ENCODE measurements at places on chromosomes 12 and 14.

GRCh38 chr14:91424813-91425530 lies 7.4 kb upstream of the CCDC88C start:
- no peak for DNase-seq

DNA sequence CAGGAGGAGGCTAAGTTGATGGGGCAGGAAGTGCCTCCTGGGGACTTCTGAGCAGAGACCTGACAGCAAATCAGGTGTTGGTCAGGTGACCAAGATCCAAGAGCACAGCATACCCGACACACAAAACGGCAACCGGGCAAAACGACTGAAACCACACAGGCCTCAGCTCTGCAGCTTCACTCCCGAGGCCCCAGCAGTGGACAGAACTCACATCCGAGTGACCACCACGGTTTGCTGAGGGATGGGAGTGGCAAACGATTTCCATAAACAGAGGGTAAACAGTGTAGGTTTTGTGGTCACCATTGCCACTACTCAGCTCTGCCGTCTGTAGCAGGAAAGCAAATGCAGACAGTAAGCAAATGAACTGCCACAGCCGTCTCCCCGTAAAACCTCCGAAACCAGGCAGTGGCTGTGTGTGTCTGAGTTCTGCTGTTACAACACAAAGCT lies 14.4 kb downstream of the CHFR start:
- no peak for DNase-seq

DNA sequence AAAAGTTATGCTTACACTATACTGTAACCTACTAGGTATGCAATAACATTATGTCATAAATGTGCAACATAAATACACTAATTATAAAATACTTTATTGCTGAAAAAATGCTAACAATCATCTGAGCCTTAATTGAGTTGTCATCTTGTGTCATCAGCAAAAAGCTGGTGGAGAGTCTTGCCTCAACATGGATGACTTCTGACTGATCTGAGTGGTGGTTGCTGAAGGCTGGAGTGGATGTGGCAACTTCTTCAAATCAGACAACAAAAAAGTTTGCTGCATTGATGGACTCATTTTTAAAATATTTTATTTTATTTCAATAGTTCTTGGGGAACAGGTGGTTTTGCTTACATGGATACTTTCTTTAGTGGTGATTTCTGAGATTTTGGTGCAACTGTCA lies 93.9 kb upstream of the AMN1 start:
- DNase-seq = no peak

DNA sequence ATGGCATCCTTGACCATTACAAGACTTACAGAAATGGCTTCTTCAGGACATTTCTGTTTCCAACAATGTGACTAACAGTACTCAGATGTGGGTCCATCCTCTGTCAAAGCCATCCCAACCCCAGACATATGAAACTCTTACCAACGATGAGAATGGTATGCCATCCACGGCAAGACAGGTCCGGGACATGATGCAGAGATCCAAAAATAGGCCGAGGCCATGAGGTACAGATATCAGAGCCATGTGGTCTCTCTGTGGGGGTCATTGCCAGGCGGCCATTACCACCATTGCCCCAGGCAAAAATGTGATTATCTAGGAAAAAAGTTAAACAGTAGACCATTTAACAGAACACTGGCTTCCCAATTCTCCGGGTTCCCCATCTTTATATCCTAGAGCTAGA lies 27.5 kb downstream of the ZC2HC1C start:
- no peak for DNase-seq

DNA sequence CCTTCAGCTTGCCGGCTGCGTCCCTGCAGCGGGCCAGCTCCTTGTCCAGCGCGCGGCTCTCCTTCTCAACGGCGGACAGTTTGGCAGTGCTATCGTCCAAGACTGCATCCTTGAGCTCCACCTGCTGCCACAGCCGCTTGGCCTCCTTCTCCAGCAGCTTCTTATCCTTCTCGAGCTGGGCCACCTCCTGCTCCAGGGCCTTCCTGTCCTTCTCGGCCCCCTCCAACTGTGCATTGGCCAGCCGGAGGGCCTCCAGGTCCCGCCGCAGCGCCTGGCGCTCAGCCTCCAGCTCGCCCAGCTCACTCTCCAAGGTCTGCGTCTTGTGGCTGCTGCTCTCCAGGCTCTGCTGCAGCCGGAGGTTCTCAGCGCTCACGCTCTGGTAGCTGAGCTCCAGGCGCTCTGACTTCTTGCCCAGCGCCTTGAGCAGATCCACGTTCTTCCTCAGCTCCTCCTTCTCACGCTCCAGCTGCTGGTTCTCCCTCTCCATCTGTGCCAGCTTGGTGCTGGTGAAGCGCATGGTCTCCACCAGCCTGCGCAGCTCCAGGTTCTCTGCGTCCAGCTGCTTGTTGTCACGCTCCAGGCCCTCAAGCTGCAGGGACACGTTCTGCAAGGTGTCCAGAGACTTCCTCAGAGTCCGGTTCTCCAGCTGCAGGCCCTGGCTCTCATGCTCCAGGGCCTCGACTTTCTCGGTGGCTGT lies 68.8 kb upstream of the GPR68 start:
- DNase-seq = no peak

DNA sequence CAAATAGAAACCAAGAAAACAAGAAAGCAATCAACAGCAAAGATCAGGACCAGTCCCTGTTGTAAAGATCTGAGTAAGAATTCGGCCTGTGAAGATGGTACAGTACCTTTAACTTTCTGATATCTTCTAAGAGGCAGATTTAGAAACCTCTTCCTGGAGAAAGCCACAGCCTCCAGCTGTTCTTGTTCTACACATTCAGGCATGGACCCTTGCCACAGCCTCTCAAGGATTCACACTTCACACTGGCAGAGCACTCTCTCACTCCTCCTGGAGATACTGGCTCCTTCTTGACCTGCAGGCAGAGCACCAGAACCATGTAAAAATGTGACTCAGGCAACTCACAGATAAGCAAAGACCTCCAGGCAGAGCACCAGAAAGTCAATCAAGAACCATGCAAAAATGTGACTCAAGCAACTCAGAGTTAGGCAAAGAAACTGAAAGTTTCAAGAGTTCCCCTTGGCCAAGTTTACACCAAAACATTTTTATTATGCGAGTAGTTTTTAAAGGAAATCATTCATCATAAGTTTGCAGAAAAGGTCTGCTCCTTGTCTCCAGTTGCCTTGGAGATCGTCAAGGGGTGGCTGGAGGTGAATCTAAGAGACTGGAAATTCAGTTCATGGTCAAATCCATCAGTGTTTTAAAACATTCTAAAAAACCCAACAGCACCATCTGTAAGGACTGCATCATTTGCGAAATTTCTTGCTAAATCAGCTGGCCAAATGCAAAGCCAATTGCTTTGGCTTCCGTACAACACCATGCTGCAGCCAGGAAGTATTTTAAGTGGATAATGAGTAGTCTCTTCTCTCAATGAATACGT lies 119.3 kb upstream of the MDM1 start:
- DNase-seq = no peak

- no peak for DNase-seq
Measured at GRCh38 chr12:115135800-115136211, 451.8 kb upstream of the TBX3 start.

- no peak for DNase-seq
Measured at GRCh38 chr12:131720921-131721320, 10.0 kb downstream of the SFSWAP start.

DNA sequence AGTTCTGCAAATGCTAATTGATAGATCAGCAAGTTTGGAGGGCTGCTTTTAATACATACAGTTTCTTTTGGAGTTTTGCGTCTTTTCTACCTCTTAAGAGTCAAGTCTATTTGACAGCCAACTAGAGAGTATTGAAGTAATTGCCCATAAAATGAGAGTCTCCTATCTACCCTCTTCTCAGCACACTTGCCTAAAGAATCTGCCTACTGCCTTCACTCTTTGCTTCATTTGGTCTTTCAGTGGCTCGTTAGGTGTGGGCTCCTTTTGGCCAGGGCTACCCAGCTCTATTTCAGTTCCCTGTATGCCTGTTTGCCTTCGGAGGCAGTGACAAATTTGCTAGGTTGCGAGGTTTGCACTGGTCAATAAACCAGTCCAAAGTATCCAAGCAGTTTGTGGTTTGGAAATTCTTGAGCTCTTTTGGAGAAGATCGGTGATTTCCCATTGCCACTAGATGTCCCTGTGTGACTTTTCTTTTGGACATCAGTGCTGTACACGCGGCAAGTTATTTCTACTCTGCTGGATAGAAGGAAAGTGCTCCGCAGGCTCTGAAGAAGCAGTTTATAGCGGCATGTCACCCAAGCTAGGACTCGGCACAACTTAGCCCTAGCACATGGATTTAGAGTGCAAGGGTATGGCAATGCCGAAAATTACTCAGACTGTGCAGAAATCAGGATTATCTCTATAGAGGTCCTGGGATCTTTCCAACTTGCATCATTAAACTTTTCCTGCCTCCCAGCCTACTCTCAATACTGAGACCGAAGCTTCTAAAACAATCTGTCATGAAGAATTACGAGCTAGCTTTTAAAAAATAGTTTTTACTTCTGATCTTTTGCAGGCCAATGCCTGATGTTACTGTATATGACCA lies 38.6 kb downstream of the MGST1 start:
- DNase-seq = no peak

DNA sequence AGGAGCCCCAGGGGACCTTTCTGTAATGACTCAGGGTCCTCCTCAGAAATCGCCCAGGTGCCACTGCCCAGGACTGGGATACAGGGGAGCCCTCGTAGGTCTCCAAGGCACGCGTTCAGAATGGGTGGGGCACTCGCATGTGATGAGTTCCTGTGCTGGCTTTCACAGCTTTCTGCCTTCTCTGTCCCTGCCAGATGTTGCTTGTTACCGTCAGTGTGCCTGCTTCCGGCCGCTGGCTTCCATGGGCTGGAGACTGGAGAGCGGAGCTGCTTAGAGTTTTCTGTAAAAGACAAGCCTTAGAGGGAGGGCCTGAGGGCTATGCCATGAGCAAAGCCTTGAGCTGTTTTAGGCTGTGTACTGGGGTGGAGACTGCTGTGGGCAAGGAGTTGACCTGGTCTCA lies 75.0 kb upstream of the SLC24A4 start:
- DNase-seq = no peak

- DNase-seq = no peak
Measured at GRCh38 chr12:67523538-67523937, 125.0 kb upstream of the DYRK2 start.

GRCh38 chr14:67357969-67358354 lies 1.6 kb downstream of the ATP6V1D start:
- DNase-seq = no peak

DNA sequence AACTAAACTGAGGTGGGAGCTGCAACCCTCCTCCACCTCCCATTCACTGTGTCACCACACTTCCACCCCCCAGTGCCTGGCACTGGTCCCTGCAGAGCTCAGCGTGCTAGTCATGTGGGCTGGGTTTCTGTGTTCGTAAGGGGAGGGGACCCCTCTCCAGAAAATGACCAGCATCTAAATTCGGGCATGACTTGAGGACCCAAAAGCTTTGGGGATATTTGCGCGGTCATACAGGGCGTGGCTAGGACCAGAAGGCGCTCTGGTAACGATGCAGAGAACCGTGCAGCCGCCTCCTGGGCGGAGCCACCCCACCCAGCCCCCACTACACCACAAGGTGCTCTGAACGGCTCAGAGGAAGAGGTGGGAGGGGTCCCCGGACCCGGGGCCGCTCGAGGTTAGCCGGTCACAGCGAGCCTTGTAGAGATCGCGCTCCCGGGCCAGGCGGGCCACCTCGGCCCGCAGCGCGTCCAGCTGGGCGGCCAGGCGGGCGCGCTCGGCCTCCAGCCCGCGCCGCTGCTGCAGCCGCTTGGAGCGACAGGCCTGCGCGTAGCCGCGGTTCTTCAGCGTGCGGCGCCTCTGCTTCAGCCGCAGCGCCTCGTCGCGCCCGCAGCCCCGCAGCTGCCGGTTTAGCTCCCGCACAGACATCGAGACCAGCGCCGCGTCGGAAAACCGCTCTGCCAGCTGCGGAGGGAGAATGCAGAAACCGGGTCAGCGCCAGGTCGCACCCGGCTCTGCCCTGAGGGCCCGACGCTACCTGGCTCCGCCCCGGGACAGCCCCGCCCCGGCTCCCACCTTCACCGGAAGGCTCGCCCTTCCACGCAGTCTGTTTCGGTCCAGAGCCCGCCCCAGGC lies 9.8 kb downstream of the CPNE6 start:
- DNase-seq = no peak

- no peak for DNase-seq
Measured at GRCh38 chr14:87102811-87103378, 890.1 kb downstream of the GALC start.

DNA sequence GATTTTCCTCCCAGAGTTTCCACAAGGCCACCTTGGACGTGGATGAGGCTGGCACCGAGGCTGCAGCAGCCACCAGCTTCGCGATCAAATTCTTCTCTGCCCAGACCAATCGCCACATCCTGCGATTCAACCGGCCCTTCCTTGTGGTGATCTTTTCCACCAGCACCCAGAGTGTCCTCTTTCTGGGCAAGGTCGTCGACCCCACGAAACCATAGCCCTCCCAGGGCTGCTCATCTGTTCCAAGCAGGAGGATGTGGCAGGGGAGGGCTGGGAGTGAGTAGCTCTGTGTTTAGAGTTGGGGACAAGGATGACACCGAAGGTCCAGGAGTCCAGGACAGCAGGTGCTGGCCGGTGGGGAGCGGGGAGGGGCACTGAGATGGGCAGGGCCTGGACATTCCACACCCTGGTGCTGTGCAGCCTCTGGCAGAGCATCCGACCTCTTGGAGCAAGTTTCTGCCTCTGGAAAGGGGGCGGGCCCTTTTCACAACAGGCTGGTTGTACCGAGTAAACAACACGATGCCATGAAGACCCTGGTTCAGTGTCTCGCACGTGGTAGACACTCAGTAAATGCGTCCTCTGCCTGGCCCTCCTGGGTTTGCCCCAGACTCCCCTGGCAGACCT lies 8.2 kb downstream of the SERPINA4 start:
- DNase-seq = no peak

GRCh38 chr14:21911877-21912276 lies 238.3 kb upstream of the OR4E1 start:
- DNase-seq = no peak

DNA sequence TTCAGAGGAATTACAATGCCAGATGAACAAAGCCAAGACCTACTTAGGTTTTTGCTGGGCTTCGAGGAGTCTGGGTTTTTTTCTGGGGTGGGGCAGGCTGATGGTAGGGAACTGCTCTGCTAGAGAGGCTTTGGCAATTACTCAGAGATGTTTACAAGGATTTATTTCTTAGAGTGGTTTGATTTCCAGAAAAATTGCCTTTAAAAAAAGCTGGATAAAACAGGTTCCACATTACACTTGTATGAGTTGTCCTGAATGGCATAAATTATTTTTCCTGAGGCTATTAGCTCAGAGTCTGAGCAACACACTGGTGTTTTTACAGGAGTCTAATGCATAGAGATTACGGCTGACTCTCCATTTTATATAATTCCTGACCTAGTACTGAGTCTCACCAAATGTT lies 118.5 kb upstream of the FRMD6 start:
- no peak for DNase-seq

DNA sequence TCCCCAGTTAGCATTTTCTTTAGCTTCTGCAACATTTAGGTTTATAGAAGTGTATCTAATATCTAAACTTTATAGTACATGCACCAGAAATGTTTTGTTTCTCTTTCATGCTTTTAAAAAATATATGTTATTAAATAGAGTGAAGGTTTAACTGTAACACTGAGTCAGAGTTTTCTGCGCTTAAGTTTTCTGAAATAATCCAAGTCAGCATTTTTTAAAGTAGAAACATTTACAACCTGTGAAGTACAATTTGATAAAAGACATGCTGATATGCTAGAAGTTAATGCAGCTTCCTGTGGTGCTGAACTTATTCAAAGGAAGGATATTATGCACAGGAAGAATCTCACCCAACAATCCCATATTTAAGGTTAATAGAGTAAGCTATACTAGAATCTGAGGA lies 1096.8 kb downstream of the LRFN5 start:
- DNase-seq = no peak
